Calu3 (cell line): ENCODE measurements at places on chromosomes 1 and 21.

GRCh38 chr1:28458237-28459228, 47.3 kb upstream of the RCC1 start:
- DNase-seq, result no peak

DNA sequence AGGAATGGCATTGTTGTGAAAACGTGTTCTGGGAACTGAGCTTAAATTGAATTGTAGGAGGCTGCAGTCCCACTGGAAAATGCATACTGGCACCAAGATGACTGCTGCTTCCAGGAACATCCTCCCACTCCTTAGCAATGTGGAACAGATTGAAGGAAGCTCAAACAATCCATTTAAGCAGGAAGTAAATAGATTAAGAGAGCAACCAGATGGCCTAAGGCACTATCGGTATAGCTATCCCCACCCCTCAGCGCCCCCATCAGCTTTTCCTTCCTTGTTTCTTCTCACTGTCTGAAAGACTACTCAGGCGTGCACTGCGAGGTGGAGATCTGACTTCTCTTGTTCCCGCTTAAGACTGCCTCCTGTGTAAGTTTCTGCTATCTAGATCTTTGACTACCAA, 4.0 kb upstream of the IFI16 start:
- no peak for DNase-seq

- peak; percentile 44 for DNase-seq
Observed at GRCh38 chr1:225651872-225652728, 823 bp downstream of the ENAH start.

DNA sequence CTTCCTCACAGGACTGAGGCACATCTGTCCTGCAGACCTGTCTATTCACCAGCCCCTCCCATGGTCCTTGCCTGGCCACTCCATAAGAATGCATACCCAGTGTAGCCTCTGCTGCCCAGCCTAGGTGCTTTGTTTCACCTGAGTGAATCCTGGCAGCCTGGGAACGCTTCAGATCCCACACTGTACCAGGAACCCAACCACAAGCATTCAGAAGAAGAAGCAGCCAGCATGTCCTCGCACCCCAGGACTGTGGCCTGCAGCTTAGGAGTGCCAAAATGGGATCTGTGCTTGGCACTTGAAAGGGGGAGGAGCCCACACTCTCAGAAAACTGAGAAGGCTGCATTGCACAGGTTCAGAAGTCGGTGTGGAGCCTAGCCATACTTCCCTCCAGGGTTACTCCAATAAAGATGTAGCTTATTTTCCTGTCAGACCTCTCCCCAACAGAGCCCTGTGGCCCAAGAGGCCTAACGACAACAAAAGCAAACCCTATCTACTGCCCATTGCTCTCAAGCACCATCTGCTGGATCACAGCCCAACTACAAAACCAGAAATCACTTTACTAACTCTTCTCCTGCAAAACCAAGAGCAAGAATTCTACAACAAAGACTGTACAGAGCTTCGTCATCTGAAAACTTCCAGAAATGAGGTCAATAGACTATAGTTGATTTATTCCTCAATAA, 923.1 kb upstream of the NEGR1 start:
- DNase-seq, result no peak

- DNase-seq, result no peak
Observed at GRCh38 chr1:21641967-21642739, 27.0 kb downstream of the RAP1GAP start.

DNA sequence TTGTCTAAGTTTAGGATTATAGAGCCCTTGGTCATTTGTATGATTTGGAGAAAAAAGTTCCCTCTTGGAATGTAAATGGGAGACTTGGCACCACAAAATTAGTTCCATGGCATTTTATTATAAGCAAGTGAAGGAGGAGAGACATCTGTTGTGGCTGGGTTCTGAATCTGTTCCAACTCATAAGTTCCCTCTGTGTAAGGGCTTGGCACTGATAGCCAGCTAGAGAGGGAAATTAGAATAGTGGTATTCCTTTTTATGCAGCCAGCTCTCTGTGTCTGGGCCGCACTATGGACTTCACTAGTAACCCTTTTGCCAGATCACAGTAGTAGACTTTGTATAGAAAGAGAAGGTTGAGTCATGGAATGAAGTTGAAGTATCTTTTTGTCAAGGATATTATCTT, 31.1 kb downstream of the GNAI3 start:
- DNase-seq, result no peak

GRCh38 chr1:43059640-43060574, 101.2 kb upstream of the SLC2A1 start:
- DNase-seq, result no peak

- no peak for DNase-seq
Observed at GRCh38 chr1:150749720-150750311, 15.8 kb downstream of the CTSS start.

GRCh38 chr21:35172231-35172630, 123.1 kb upstream of the RUNX1 start:
- DNase-seq, result no peak
